ENCODE measurements at places on chromosomes 6 and 20.

DNA sequence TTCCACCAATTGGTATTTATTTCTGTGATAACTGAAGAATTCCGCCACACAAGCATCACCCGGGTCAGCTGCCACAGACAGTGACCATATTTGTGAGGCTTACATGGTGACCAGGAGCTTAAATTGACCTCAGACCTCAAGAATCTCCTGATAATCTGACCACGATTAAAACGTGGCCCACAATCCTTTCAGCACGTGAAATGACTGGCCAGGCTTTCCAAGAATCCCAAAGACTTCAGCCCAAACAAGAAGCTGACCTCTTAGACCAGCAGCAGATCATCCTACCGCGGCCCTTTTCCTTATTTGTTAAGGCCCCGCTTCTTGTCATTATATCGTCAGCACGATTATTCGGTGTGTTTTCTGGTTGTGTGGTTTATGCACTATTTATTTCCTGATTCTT lies 45.6 kb upstream of the CD93 start:
- DNase-seq, result no peak

GRCh38 chr6:834190-834589 lies 141.3 kb upstream of the EXOC2 start:
- DNase-seq, result no peak

DNA sequence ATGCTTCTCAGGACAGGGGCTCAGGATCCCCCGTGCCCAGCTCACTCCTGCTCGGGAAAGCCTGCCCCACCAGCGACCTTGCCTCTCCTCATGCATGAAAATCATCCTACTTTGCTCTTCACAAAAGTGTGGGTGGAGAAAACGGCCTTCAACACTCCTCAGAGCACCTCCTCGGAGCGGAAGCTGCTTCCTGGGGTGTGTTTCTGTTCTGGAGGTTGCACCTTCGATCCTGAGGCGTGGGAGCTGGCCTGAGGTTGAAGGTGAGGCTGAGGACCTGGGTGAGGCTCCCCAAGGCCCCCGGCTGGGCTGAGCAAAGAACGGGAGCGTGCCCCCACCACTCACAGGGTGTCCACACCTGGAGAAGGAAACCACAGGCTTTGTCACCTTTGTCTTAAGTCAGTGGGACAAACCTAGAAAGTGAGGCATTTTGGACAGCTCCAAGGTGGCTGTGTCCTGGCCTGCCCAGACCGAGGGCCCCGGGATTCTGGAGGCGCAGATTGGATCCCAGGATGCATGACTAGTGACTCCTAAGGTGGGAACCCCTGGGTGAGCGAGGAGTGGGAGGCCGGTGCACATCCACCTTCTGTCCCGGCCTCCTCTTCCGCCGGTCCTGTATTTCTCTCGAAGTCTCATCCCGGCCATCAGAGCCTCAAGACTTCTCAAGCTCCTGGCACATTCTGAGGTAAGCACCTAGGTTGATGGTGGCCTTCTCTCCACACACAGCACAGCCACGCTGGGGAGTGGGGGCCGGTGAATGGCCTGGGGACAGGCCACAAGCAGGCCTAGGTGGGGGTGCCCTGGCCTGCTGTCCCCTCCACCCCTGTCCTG lies 104.7 kb downstream of the TMEM242 start:
- no peak for DNase-seq

GRCh38 chr6:64439274-64439673 lies 803.7 kb downstream of the PHF3 start:
- no peak for DNase-seq

DNA sequence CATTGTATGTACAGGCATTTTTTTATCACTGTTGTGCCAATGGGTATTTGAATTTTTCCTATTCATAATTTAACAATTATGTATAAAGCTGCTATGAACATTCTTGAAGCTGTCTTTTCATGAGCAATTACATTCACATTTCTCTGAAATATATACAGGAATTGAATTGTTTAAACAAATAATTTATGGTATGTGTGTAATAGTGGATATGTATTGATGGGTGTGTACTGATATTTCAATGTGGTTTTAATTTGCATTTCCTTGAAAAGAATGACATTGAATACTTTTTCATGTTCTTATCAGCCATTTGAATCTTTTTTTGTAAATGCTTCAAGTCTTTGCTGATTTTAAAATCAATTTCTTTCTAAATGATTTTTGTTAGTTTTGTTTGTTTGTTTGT lies 629.4 kb upstream of the FLRT3 start:
- no peak for DNase-seq

DNA sequence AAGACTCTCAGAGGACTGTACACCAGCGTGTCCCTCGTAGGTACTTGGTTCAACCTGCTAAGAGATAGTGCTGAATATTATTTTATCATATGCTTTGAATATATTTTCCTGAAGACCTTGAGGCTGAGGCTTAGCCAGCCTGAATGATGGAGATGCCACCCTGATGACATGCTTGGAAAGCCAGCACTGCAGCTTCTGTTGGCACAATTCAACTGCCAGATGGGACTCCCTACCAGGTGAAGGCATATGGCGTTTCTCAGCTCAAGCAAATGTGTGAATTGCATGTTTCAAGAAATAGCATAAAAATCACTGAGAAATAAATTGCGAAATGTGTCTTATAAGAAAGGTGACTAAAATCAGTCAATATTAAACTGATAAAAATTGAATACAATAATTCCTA lies 228.1 kb upstream of the CST7 start:
- no peak for DNase-seq

- no peak for DNase-seq
Measured at GRCh38 chr6:116866281-116866871, 10.7 kb upstream of the RFX6 start.

- DNase-seq, result no peak
Measured at GRCh38 chr20:22905658-22906057, 129.5 kb upstream of the SSTR4 start.

DNA sequence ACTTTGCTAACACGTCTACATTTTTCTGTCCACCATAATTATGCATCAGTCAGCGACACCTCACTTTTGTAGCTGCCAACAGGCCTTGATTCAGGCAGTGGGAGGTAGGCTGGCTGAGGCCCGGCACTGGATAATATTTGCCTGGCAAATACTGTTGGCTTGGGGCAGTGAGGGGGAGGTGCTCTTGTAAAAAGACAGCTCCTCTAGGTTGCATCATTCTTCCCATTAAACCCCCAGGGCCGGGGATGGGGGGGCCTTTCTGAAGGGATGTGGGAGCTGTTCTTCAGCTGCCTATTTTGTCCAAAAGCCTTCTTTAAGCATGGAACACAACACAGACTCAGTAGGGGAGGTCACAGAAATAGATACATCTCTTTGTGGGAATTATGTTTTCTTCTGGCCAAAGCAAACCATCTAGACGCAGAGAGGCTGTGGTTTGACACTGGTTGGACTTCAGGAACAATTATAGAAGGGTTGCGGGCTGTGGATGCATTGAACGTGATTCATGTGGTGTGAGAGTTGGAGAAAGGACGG lies 338.3 kb upstream of the NT5E start:
- DNase-seq, result no peak

- no peak for DNase-seq
Measured at GRCh38 chr6:29946223-29947076, 4.1 kb downstream of the HLA-A start.

- DNase-seq, result no peak
Measured at GRCh38 chr6:12698298-12698697, 18.3 kb upstream of the PHACTR1 start.

GRCh38 chr6:43992126-43992663 lies 135.1 kb downstream of the MRPL14 start:
- DNase-seq, result no peak

GRCh38 chr6:73325656-73326055 lies 28.4 kb downstream of the DPPA5 start:
- DNase-seq, result no peak

GRCh38 chr6:35363293-35363750 lies 21.0 kb downstream of the PPARD start:
- no peak for DNase-seq

DNA sequence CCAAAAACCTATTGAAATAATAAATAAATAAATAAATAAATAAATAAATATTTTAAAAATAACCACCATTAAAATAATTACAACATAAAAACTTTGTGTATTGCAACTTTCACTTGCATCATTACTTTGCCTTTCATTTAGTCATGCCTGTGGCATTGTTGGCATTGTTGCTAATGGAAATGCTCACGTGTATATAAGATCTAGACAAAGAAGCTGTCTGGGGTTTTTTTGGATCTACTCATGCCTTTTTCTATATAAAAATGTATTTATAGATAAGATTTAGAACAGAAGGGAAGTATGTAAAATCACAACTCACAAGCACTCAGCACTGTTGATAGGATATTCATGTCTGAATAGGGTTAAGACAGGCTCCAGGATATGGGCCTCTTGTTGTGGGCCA lies 27.9 kb downstream of the GFRA4 start:
- no peak for DNase-seq

DNA sequence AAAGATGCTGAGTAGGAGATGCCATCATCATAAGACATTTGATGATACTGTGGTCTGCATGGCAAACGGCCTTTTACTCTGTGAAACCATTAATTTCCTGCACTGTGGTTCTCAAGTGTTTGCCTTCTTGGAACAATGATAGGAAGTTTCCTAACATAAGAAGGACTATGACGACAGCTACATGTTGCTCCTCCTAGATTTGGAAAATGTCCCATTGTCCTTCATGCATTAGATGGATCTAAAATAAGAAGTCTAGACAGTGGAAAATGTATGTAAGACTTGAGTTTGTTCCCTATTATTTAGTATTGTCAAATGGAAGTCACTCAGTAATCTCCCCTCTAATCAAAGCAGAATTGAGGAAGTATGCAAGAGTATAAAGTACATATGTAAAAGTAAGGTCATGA lies 98.5 kb upstream of the TMEM170B start:
- DNase-seq, result no peak

GRCh38 chr6:38375341-38375740 lies 264.4 kb downstream of the BTBD9 start:
- no peak for DNase-seq

GRCh38 chr6:161922631-161923119 lies 648.8 kb upstream of the AGPAT4 start:
- DNase-seq, result no peak

- no peak for DNase-seq
Measured at GRCh38 chr6:15423286-15423993, 177.6 kb downstream of the JARID2 start.

DNA sequence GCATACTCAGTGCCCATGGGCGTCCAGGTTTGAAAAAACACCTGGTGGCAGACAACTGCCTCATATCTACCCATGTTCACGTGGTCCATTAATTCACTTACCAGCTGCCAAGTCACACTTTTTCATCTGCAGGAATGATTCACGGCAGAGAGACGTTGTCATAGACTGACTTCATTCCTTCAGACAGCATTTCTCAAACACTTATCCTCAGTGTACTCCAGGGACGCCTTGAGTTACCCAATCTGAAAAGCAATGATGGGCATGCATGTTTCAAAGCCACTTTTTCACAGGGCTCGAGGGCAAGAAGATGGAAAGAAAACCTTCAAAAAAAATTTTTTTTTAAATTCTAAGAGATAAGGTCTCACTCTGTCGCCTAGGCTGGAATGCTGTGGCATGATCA lies 6.0 kb downstream of the MMP24OS start:
- DNase-seq, result no peak

DNA sequence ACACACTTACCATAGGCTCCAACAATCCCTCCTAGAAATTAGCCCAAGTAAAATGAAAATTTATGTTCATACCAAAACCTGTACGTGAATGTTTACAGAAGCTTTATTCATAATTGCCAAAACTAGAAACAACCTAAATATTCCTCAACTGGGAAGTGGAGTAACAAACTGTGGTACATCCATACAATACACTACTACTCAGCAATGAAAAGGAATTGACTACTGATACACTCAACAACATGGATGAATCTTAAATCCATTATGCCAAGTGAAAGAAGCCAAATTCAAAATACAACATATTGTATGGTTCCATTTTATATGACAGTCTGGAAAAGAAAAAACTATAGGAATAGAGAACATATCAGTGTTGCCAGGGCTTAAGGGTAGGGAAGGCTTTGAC lies 19.7 kb upstream of the MMP24 start:
- DNase-seq, result no peak

- peak; percentile 80 for DNase-seq
Measured at GRCh38 chr6:151325075-151326050, 66.0 kb downstream of the ZBTB2 start.

- no peak for DNase-seq
Measured at GRCh38 chr6:101445527-101445926, 52.0 kb downstream of the GRIK2 start.

GRCh38 chr6:116971959-116972358 lies 94.9 kb downstream of the RFX6 start:
- no peak for DNase-seq

GRCh38 chr6:157741948-157742556 lies 81.0 kb upstream of the SNX9 start:
- DNase-seq, result peak; percentile 59

- DNase-seq, result no peak
Measured at GRCh38 chr6:98146656-98147055, 687.7 kb upstream of the POU3F2 start.

DNA sequence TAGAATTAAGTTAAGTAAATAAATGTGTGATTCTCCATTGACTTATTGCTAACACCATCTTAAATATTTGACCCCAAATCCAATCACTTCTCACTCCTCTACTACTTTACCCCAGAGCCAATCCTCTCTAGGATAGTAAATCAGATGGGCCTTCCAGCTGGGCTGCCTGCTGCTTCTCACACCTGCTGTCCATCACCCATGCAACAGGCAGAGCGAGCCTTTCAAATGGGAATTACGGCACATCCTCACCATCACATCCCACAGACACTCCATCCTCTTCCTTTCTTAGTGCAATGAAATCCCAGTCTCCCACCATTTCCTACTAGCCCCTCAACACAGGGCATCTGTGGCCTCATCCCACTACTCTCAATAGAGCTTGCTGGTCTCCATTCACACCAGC lies 34.0 kb downstream of the HLA-F start:
- no peak for DNase-seq

DNA sequence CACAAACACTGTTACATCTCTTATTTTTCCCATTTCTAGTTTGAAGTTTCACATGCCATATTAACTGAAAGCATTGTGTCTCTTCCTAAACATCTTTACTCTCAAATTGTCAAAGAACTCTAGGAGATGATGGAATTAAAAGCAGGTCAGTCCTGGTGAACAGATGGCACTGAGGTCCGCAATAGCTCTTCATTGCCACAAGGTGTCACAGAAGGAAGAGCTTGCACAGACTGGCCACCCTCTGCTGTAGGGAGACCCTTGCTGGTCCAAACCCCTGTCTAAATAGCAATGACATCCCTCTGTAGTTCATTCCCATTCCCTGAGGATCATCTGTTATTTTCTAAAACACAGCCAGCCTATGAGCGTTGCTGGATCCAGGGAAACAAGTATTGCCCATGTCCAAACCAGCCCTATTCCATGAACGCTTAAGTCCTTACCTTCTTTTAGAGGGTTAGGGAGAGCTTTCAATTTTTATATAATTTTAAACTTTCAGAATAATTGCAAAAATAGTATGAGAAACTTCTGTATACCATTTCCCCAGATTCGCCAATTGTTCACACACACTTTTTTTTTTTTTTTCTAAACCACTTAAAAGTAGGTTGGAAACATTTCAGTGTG lies 10.1 kb upstream of the HDAC2 start:
- no peak for DNase-seq
